SW 1271 (cell line): ENCODE measurements at places on chromosomes 5 and 9.

- no peak for DNase-seq
Observed at GRCh38 chr5:129748913-129749880, 1.3 kb downstream of the MINAR2 start.

- no peak for DNase-seq
Observed at GRCh38 chr5:137609127-137609526, 110.0 kb upstream of the SPOCK1 start.

GRCh38 chr5:139113892-139114291 lies 84.3 kb downstream of the SIL1 start:
- DNase-seq = no peak

DNA sequence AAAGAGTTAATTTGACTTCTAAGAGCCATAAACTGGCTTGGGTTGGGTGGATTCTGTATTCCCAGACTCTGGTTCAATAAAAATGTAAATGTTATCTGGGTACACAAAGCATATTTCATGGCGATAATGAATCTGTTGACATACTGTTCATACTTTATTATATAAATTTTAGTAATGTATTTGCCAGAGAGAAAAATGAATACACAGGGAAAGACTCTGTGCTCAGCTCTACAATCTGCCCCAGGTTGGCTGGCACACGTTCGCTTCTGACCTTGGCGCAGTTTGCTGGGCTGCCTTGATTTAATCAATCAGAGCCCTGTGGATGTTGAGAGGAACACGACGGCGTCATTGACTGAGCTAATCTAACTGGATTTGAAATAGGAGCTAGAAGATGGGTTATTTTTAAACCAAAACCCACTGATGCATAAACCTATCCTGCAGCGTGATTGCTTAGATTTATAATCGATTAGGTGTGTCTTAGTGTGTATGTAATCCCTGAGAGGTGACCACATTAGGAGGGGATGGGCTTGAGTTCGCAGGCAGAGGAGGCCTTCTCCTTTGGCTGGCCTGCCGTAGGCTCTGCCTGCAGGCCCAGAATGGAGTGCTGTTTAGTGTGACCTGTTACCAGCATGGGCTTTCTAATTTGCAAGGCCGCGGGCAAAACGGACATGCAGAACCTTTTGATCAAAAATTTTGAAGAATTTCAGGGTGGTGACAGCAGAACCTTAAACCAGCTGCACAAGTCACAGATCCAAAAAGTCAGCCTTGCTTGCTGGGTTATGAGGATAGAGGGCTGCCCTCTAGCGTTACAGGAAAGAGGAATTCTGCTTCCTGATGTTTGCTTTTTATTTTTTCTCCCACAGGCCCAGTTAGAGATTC lies 3.9 kb upstream of the ADCY2 start:
- peak; percentile 6 for DNase-seq

DNA sequence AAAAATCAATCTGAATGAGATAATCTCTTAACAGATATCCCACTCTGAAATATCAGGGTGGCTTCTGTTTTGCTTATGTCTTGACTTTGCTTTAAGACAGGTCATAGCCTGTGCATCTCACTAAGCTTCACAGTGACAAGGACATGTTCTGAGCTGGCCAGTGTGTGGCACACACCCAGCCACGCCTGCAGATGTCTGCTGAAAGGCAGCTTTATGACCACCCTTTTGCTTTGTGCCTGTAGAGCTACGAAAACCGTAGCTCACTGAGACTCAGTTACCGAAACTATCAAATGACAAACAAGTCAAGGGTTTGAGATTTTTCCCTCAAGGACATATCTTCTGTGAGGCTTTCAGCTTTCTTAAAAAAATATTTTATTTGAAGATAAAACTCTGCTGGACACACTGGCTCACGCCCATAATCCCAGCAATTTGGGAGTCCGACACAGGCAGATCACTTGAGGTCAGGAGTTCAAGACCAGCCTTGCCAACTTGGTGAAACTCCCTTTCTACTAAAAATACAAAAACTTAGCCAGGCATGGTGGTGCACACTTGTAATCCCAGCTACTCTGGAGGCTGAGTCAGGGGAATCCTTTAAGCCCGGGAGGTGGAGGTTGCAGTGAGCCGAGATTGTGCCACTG lies 233.2 kb downstream of the SPATA31A1 start:
- DNase-seq = no peak

GRCh38 chr5:95838001-95838520 lies 15.5 kb upstream of the GLRX start:
- DNase-seq = no peak

- DNase-seq = no peak
Observed at GRCh38 chr9:117714282-117714681, 10.1 kb downstream of the TLR4 start.

DNA sequence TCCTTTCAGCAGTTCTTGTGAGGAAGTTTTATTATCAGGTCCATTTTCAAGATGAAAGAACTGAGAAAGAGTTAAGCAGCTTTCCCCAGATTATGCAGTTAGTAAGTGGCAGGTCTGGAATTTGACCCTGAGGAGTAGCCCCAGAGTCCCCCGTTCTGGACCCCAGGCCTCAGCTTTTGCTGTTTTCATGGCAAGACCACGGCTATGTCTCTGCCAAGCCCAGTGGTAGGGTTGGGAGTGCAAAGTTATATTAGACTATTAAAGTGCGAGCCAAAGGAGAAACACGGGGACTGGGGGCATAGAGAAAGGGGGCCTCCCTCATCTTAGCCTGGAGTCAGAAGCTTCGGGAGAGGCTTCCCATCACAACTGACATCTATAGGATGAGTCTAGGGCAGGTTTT lies 19.3 kb upstream of the ORM1 start:
- DNase-seq = no peak

DNA sequence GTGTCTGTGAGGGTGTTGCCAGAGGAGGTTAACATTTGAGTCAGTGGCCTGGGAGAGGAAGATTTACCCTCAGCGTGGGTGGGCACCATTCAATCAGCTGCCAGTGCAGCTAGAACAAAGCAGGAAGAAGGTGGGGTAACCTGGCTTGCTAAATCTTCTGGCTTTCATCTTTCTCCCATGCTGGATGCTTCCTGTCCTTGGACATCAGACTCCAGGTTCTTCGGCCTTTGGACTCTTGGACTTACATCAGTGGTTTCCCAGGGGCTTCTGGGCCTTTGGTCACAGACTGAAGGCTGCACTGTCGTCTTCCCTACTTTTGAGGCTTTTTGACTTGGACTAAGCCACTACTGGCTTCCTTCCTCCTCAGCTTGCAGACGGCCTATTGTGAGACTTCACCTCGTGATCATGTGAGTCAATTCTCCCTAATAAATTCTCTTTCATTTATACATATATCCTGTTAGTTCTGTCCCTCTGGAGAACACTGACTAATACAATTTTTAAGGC lies 38.1 kb downstream of the PBX3 start:
- DNase-seq = no peak

- DNase-seq = no peak
Observed at GRCh38 chr9:135796784-135797485, 95.0 kb downstream of the KCNT1 start.

GRCh38 chr9:69085569-69086283 lies 50.2 kb downstream of the FXN start:
- DNase-seq = no peak

DNA sequence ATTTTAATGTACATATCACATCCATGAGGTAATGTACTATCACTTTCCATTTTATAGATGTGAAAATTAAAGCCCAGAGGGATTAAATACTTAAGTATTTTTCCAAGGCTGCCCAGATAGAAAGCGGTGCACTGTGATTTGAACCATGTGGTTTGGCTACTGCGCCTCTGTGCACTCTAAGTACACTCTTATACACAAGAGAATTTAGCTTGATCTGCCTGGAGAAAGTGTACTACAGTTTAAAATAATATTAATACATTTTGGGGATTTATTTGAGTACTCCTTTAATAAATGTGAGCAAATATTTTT lies 360.4 kb upstream of the ACTBL2 start:
- no peak for DNase-seq

GRCh38 chr9:110526426-110526825 lies 53.1 kb downstream of the SVEP1 start:
- no peak for DNase-seq

- DNase-seq = no peak
Observed at GRCh38 chr5:123964884-123965283, 452.9 kb downstream of the CSNK1G3 start.

GRCh38 chr9:106885451-106885850 lies 22.5 kb downstream of the ZNF462 start:
- peak; percentile 27 for DNase-seq

DNA sequence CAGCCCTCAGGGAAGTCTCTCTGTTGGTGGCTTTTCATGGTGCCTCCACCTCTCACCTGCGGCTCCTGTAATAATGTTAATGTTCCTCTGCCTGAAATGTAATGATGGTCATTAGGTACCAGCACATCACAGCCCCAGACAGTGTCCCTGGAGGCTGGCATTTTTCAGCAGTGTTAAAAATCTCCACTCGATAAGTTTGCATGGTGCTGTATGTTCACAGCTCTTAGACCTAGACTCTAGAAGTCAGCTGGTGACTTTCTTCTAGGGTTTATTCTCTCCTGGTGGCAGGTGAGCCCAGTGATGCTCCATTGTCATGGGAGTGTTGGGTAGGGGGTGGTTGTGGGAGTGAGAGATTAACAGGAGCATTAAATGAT lies 53.1 kb downstream of the GPR107 start:
- no peak for DNase-seq

- no peak for DNase-seq
Observed at GRCh38 chr9:32554107-32554506, 1.7 kb upstream of the TOPORS start.

- no peak for DNase-seq
Observed at GRCh38 chr5:37876943-37877342, 37.1 kb upstream of the GDNF start.

DNA sequence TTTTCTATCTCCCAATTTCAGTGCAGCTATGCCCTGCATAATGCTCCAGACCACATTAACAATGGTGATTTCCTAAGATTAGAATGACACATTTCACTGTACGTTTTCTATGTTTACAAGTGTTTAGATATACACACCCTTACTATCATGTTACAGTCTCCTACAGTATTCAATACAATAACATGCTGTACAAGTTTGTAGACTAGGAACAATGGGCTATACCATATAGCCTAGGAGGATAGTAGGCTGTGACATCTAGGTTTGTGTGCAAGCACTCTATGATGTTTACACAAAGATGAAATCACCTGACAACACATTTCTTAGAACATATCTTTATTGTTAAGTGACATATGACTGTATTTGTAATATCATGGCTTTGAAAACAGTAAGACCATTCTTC lies 1435.6 kb upstream of the NUDT12 start:
- no peak for DNase-seq

DNA sequence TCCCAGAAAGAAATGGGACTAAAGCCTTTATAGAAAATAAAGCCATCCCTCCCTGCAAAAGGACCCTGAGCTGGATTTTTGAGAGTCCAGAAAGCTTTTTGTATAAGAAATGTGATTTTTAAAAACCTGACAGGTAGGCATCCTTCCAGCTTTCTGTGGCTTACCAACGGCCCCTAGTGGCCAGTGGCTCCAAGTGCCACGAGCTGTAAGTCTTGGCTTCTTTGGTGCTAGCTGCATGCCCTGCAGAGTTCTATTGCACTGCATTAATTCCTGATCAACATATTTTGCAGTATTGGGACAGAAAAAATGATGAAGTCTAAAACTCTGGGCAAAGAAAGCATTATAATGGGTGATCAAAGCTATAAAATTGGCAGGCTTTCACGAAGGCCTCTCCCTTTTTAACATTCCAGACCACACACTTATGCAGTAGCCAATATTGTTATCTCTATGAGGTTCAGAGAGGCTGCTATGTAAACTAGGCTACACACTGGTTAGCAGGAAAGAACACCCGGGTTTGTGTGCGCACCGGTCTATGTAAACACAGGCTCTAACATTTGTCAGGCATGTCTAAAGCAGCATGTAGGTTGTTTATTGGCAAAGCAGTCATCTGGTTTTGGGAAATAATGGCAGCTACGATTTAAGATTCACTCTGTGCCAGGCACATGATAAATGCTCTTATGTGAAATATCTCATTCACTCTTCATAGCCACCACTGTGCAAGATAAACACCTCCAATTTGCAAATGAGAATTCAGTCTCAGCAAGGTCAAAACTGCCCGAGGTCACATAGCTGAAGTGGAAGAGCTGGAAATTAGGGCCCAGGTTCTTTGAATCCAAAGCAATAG lies 55.2 kb downstream of the NMUR2 start:
- DNase-seq = peak; percentile 39

DNA sequence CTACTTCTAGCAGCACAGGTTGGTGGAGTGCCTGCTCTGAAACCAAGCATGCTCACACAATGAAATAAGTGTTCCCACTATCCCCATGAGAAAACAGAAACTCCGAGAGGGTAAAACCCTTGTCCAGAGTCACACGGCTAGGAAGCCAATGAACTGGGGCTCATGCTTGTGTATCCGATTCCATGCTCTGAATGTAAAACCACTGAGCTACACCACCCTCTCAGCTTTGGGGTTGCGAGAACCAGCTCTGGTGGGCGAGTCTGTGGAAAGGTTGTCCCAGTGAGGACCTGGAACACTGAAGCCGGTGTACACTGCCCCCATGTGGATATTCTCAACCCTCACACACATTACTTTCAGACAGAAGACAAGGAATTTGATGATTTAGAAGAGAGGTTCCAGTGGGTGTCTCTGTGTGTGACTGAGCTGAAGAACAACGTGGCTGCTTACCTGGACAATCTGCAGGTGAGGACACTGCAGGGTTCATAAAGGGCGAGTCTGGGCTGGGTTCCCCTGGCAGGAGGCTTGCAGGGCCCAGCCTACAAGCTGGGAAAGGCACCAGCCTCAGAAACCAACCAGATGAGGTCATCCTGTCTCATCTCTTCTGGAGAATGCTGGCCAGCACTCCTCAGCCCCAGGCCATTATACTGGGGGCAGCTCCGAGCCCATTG lies 37.4 kb downstream of the ARHGEF37 start:
- peak; percentile 76 for DNase-seq

DNA sequence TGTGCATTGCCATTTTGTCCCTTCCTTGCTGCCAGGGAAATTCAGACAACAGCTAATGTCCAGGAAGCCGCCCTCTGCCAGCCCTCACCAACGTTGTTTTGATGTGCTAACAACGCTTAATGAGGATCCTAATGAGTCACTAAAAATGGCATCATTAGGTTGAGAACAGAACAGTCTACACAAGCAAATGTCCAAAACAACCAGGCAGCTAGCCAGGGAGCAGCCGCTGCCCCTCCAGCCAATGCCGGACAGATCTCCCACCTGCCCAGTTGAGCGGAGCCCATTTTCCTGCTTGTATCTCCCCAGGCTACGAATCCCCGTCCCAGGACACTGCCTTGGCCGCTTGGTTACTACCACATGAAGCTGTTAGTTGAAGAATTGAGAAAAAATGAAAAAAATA lies 40.4 kb upstream of the UNC5A start:
- DNase-seq = no peak

GRCh38 chr5:31847354-31847753 lies 208.4 kb downstream of the PDZD2 start:
- no peak for DNase-seq
